ENCODE measurements at places on chromosomes 12 and 14. TPM values are rescaled to one million over a fixed set of nuclear protein-coding genes. Genes with fewer than 3 reads are reported as not detected.
A peak's percentile ranks its signal among the peaks of the same experiment; 100 is the strongest.

- no peak for DNase-seq
These were observed 6.2 kb downstream of the LPCAT3 start for GRCh38 chr12:7012024-7012607.

GRCh38 chr14:70887207-70887681, 20.0 kb upstream of the PCNX1 start:
- DNase-seq, result no peak

GRCh38 chr14:82837611-82838140, 1304.0 kb upstream of the SEL1L start:
- no peak for DNase-seq

- no peak for DNase-seq
These were observed 117.4 kb upstream of the RTL1 start for GRCh38 chr14:101020834-101021370.

- DNase-seq, result no peak
These were observed 107.9 kb downstream of the SCARB1 start for GRCh38 chr12:124755801-124756148.

DNA sequence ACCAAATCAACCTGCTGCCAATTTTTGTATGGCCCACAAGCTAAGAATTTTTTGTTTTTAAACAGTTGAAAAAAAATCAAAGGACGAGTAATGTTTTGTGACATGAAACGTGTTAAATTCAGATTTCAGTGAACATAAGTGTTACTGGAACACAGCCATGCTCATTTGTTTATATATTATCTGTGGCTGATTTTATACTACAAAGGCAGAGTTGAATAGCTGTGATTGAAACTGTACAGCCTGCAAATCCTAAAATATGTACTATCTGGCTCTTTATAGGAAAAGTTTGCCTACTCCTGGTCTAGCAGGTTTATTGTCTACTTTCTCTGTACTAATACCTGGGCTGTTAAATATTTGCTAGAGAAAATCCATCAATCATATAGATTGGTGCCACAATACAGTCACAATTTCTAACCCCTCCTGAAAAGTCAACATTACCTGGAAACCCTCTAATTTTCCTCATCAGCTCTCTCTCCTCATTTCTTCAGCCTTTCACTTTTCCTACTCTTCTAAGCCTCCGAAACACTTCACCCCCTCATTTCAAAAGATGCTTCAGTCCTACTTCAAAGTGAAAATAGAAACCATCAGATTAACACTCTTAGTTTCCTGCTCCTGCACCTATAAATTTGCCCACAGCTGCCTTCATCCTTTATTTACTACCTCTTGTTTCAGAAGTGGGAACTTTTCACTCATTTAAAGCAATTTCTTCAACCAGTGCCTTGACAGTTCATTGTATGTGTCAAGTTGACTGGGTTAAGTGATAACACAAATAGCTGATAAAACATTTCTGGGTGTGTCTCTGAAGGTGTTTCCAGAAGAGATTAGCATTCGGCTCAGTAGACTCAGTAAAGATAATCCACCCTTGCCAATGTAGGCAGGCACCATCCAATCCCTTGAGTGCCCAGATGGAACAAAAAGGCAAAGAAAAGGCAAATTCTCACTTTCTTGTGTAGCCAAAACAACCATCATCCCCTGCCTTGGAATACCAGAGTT, 18.0 kb upstream of the C2CD5 start:
- no peak for DNase-seq

GRCh38 chr14:88247228-88247627, 75.8 kb downstream of the KCNK10 start:
- no peak for DNase-seq

GRCh38 chr12:72271451-72272090, 599 bp upstream of the TRHDE start:
- peak; percentile 70 for DNase-seq

DNA sequence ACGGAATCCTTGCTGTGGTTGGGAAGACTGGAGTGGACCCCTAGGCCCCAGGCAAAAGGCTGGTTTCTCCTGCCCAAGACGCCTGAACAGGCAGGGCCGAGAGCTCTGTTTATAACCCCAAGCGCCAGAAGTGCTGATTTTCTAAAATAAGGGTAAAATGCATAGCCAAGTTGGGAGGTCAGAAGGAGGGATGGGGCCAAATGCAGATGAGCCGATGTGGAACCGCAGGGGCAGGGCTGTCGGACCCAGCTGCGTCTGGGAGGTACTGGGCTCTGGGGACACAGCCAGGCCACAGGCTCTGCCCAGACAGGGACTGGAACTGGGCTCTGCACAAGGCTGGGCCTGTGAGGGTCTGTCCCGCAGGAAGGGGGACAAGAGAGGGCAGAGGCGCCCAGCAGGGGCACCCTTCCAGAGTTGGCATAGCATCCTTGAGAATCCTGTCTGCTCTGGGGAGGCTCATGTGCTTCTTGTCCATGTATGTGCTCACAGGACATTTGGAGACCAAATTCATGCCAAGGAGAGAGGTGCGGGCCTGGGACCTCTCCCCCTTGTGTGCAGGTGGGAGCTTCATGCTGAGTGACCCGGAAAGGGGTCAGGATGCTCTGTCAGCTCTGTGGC, 49.1 kb downstream of the JAG2 start:
- no peak for DNase-seq

DNA sequence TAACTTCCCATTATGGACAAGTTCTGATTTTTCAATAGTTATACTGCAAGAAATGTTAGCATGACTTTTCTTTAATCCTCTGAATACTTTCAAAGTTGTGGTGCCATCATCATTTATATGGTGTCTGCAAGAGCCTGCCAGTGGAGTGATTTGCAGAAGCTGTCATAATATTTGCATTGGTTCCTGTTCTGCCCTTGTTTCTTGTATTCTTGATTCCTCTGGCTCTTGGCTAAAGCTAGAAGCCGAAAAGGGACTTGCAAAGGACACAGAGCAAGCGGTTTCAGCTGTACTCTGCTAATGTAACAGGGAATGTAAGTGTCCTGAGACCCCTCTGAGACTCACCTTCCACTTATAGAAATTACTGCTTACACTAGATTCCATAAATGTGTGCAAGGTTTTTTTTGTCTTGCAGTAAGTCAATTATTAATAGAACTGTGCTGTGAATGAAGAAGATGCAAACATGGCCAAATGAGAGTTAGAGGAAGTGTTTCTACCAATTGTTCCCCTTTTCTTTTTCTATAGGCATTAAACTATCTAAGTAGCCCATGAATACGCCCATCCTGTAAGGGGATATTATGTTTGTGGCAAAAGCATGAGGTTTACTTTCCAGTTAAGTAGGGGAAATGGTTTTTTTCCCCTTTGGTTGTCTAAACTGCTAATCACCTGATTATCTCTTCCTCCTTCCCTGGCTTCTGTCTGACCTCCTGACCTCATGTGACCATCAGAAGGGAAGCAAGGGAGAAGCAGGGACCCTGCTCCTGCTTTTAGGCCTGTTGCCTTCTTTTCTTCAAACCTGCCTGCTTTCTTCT, 5.3 kb downstream of the DYRK4 start:
- no peak for DNase-seq

DNA sequence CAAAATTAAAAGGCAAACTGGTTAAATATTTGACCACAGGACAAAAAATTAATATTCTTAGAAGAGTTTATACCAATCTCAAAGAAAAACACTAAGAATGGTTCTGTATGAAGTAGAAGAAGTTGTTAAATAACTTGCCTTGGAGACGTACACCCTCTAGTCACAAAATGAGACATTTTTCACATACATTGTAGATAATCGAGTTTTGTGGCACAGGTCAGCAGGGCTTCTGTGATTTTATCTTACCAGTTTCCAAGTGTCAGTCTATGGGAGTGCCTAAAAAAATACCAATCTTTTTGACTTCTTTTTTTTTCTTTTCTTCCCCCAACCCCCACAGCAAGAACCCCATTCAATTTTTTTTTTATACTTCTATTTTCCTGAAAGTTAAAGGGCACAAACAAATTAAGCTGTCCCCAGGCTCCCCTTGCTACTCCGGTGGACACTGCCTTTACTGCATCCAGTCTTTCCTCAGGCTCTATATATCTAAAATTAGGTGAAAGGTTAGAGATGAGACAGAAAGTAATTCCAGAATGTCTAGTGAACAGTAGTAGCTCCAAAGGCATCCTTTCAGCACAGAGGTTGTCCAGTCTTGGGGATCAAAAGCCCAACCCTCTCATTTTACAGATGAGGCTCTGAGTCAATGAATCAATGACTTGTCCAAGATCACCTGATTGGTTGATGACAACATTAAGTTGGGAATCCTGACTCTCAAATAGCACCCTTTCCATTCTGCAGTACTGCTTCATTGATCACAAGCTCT, 6.2 kb downstream of the LIMA1 start:
- no peak for DNase-seq

DNA sequence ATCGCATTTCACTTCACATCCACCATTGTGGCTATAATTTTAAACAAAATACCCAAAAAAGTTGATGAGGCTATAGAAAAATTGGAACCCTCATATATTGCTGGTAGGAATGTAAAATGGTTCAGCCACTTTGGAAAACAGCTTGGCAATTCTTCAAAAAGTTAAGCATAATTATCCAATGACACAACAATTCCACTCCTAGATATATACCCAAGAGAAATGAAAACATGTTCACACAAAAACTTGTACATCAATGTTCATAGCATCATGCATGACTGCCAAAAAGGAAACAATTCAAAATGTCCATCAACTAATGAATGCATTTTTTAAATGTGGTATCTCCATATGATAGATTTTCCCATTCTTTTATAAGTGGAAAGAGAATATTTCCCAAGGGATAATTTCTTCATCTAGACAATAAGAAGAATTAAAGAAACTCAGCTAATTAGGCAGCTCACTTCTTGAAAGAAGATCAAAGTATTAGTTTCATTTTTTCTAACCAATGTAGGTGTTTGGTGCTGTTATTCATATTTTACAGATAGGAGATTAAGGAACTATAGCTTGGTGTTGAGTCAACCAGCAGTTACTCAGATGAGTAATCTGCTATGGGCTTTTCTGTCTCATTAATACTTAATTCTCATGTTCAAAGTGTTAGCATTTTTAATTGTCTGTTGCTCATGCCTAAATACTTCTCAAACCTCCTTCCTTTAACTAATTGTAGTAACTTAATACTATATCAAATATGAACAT, 32.8 kb downstream of the YEATS4 start:
- DNase-seq, result no peak

- no peak for DNase-seq
These were observed 6.3 kb upstream of the PZP start for GRCh38 chr12:9214534-9214933.

The PTPRR gene
- total RNA-seq, result 0.85 TPM

The KRT1 gene
- not detected for total RNA-seq

The CD163 gene
- total RNA-seq, result 0.14 TPM

The RAD51AP1 gene
- 59.7 TPM for total RNA-seq

The ADSS1 gene
- total RNA-seq, result 10.3 TPM

The AQP2 gene
- not detected for total RNA-seq

The EAPP gene
- total RNA-seq, result 41.5 TPM

The ABCC9 gene
- not detected for total RNA-seq

The INSM2 gene
- not detected for total RNA-seq

The PPFIA2 gene
- total RNA-seq, result 0.03 TPM

The FIGNL2 gene
- total RNA-seq, result 5.8 TPM

The PRIMA1 gene
- 1.6 TPM for total RNA-seq

The AMDHD1 gene
- 0.41 TPM for total RNA-seq

Data from H7 (cell line).